ENCODE measurements at places on chromosomes 12 and 14. TPM values are rescaled to one million over a fixed set of nuclear protein-coding genes. Genes with fewer than 3 reads are reported as not detected.

GRCh38 chr12:65532162-65532561 lies 253.7 kb downstream of the MSRB3 start:
- no peaks in the 10 kb centered on the region for H3K36me3 ChIP-seq
- H3K27me3 ChIP-seq: no peaks in the 10 kb centered on the region
- H3K27ac ChIP-seq: no peak overlapping the region
- no peak overlapping the region for H3K4me3 ChIP-seq
- peaks cover under 1% of the 10 kb centered on the region for H3K4me1 ChIP-seq

DNA sequence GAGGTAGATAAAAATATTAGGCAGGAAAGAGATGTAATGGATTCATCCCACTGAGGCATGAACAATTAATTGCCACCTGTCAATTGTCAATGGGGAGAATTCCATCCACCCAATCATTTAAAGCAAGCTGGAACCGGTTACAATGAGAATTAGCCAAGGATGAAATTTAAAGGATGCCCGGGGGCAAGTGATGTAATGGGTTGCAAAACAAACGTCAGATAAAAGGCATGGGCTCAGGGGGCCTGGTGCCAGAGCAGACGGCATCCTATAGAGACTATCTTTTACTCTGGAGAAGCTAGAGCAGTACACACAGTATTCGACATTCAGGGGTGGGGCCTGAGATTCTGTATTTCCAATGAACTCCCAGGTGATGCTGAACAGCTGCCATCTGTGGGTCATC lies 80.5 kb upstream of the ZFP36L1 start:
- H3K4me3 ChIP-seq: no peak overlapping the region
- DNase-seq: no peak
- no peak overlapping the region for H3K27ac ChIP-seq
- H3K36me3 ChIP-seq: peaks cover 70% of the 10 kb centered on the region

DNA sequence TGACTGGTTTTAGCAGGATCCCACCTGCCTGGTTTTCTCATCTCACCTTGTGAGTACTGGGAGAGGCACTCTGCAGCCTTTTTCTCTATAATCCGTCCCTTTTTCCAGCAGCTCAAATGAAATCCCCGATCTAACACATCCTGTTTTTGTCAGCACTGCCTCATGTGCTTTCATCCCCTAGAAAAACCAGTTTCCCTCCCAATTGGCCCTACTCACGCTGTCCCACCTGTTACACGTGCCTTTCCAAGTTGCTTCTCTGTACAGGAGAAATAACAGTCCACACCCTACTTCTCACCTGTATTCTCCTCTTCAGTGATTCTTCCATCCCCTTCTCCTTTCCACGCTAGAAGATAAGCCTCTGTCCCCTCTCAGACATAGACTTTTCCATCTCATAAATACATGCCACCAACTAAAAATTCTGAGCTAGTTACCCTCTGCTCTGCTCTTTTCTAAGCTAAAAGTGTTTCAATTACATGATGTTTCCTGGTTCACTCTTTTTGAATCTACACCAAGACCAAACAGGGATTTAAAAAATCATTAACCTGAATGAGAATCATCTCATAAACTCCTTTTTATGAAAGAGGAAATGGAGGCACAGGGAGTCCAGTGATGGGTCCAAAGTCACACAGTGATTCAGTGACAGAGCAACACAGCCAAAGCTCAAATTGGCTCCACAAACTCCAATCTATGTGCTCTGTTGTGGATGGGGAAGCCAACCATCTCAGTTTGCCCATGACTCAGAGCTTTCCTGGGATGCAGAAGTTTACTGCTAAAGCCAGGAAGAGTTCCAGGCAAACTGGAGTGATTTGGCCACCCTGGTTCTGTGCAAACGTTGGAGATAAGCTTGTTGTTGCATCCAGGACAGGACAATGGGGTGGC lies 240.0 kb upstream of the TMEM132C start:
- H3K27me3 ChIP-seq: peaks cover 3% of the 10 kb centered on the region
- H3K27ac ChIP-seq: no peak overlapping the region
- H3K4me1 ChIP-seq: no peaks in the 10 kb centered on the region
- no peak overlapping the region for H3K4me3 ChIP-seq

DNA sequence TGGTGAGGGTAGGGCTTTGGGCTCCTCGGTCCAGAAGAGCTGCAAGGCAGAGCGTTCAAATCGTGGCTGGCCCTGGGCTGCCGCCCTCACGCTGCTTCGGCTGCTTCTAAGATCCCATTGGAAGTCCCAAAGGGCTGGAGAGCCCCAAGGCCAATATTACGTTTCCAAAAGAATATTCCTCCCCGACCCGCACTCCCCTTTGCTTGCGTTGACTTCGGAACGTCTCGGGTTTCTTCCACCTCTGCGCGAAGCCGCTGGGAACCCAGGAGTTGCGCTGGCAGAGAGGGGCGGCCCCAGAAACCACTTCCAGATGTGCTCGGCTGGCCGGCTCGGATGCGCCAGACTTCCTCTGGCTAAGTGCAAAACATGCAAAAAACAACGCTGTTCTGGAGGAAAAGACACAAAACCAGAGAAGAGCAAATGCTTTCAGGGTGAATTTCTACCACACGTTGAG lies at the start of gene GLT8D2:
GLT8D2 (minus strand) TSS at position 285 of the 454 bp plus-strand sequence. CDS start 30,539 bp downstream, outside the sequence.
- no peaks in the 10 kb centered on the region for H3K36me3 ChIP-seq
- H3K27ac ChIP-seq: peak within 1 kb of the TSS; percentile 37
- H3K27me3 ChIP-seq: peaks cover 7% of the 10 kb centered on the region

CISTR gene
- total RNA-seq: not detected

GRCh38 chr12:100827901-100828520 lies 33.4 kb downstream of the ANO4 start:
- H3K4me3 ChIP-seq: no peak overlapping the region
- no peak for DNase-seq
- H3K27me3 ChIP-seq: no peaks in the 10 kb centered on the region
- H3K27ac ChIP-seq: no peak overlapping the region
- H3K4me1 ChIP-seq: no peaks in the 10 kb centered on the region

- H3K36me3 ChIP-seq: peaks cover 97% of the 10 kb centered on the region
- no peak overlapping the region for H3K4me3 ChIP-seq
- H3K27ac ChIP-seq: no peak overlapping the region
- no peak for DNase-seq
- H3K4me1 ChIP-seq: peaks cover 8% of the 10 kb centered on the region
- no peaks in the 10 kb centered on the region for H3K27me3 ChIP-seq
Observed at GRCh38 chr12:118033323-118033722, 16.8 kb downstream of the RFC5 start.

GRCh38 chr12:15979096-15980092 lies 68.3 kb downstream of the DERA start:
- no peaks in the 10 kb centered on the region for H3K27me3 ChIP-seq
- no peak overlapping the region for H3K4me3 ChIP-seq
- DNase-seq: no peak
- H3K27ac ChIP-seq: peak overlapping the region; percentile 47
- peaks cover 7% of the 10 kb centered on the region for H3K36me3 ChIP-seq
- H3K4me1 ChIP-seq: peaks cover 23% of the 10 kb centered on the region

DNA sequence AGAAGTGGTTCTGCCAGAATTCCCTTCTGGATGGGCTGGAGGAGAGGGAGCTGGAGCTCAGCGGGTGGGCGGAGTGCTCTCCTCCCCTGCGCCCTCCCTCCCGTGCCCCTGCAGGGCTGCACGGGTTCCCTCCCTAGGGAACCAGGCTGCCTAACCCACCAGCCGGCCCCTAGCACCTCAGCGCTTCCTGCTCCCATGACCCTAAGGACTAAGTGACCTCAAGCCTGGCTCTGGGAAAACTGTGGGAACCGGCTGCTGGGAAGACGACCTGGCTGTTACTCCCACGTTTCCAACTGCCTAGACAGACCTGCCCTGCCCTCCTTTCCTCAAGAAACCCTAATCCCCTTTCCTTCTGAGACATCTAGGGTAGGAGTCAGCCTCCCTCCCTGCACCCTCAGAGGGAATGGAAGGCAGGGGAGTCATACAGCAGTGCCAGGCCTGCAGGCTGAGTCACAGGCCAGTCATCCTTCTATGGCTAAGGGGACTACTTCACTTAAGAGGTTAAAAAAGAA lies 31.5 kb downstream of the SLC6A12 start:
- peaks cover 6% of the 10 kb centered on the region for H3K4me1 ChIP-seq
- no peak for DNase-seq
- H3K36me3 ChIP-seq: no peaks in the 10 kb centered on the region
- H3K27ac ChIP-seq: no peak overlapping the region
- H3K4me3 ChIP-seq: no peak overlapping the region
- no peaks in the 10 kb centered on the region for H3K27me3 ChIP-seq

RPS6KA5 gene
- 8.0 TPM for total RNA-seq

ADAMTS20 gene
- not detected for total RNA-seq

CIDEB gene
- total RNA-seq: 18.8 TPM

DNA sequence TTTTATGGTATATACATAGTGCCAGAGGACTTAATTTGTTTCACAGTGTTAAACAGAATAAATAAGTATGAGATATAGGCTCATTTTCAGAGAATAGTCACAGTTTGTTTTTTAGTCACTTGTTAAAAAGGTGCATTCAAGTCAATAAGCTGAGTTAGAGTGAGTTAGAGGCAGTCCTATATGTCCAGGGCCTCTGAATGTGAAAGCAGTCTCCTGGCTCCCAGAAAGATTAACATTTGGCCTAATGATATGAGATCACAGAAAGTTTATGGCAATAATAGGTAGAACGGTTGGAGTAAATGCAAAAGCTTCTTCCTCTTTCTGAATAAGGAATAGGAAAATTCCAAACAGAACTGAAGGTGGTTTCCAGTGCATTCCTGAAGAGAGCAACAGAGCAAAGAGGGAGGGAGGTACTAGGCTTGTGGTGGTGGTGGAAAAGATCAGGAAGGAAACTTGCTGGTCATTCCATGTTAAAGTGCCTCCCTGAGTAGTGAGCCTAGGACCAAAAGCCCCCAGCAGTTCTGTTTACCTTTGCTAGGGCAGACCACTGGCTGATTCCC lies 54.4 kb downstream of the SLC38A4 start:
- no peak overlapping the region for H3K27ac ChIP-seq
- H3K27me3 ChIP-seq: no peaks in the 10 kb centered on the region
- DNase-seq: no peak
- no peak overlapping the region for H3K4me3 ChIP-seq

LRRC10 gene
- total RNA-seq: not detected

DNA sequence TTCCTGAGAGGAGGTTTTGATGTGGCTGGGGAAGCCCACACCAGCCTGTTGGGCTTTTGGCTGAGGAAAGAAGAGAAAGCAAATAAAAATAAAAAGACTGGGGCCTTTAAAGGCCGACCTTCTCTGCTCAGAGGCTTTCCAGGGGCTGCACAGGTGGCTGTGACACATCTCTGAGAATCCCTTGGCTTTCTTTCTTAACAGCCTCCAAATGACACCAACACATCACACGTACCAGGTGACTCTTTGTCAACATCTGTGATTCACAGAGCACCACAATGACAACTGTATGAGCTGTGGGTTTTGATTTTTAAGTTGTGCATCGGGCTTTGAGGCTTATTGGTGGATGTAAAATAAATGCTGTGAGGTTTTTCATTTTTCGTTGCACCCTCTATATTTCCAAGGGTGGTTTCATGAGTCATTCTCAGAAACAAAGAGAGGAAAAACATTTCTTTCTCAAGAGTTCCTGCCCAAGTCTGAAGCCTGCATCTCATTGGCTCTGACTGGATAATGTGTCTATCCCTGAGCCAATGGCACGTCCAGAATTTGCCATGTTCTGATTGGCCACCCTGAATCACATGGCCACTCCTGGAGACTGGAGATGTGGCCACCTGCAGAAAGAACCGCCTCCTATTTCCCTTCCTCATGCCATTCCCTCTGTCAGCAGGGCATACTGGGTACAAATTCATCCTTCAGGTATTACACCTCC lies 349.0 kb downstream of the GLT1D1 start:
- no peak overlapping the region for H3K27ac ChIP-seq
- H3K4me1 ChIP-seq: no peaks in the 10 kb centered on the region
- no peaks in the 10 kb centered on the region for H3K27me3 ChIP-seq
- no peak for DNase-seq
- H3K36me3 ChIP-seq: no peaks in the 10 kb centered on the region
- no peak overlapping the region for H3K4me3 ChIP-seq

- no peaks in the 10 kb centered on the region for H3K36me3 ChIP-seq
- H3K27ac ChIP-seq: no peak overlapping the region
- H3K4me3 ChIP-seq: no peak overlapping the region
- DNase-seq: no peak
- H3K27me3 ChIP-seq: no peaks in the 10 kb centered on the region
- no peaks in the 10 kb centered on the region for H3K4me1 ChIP-seq
Observed at GRCh38 chr12:47123730-47124129, 44.0 kb upstream of the AMIGO2 start.

GRCh38 chr12:12357719-12358461 lies 1.0 kb downstream of the BORCS5 start:
- peak overlapping the region; percentile 97 for H3K27ac ChIP-seq
- peaks cover 11% of the 10 kb centered on the region for H3K4me1 ChIP-seq
- DNase-seq: no peak
- no peaks in the 10 kb centered on the region for H3K27me3 ChIP-seq
- peak overlapping the region; percentile 75 for H3K4me3 ChIP-seq
- peaks cover 1% of the 10 kb centered on the region for H3K36me3 ChIP-seq

GRCh38 chr12:63037746-63038712 lies 103.1 kb upstream of the PPM1H start:
- H3K4me3 ChIP-seq: no peak overlapping the region
- H3K27me3 ChIP-seq: no peaks in the 10 kb centered on the region
- no peaks in the 10 kb centered on the region for H3K36me3 ChIP-seq
- no peak for DNase-seq

GRCh38 chr14:70643967-70644366 lies 2.3 kb downstream of the TTC9 start:
- peaks cover 24% of the 10 kb centered on the region for H3K4me1 ChIP-seq
- peaks cover 6% of the 10 kb centered on the region for H3K27me3 ChIP-seq
- no peak for DNase-seq

NR2C1 gene
- total RNA-seq: 37.0 TPM

DNA sequence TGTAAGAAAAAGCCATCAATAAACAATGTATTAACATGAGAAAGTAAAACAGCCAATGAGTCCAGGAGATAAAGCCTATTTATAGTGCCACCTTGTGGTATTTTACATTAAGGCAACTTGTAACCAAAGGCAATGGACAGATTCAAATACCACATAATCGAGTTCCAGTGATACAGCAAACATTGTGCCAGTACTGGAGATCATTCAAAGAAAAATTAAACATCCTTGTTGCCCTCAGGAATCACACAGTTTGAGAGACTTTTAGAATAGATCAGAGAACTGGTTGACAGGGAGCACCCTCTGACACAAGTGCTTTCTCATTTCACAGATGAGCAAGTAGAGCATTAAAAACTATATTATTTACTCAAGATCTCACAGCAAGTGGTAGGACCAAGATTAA lies 98.1 kb downstream of the DDHD1 start:
- peaks cover 17% of the 10 kb centered on the region for H3K36me3 ChIP-seq
- DNase-seq: no peak
- H3K27ac ChIP-seq: no peak overlapping the region
- H3K4me1 ChIP-seq: no peaks in the 10 kb centered on the region

Data from upper lobe of right lung (tissue), 1 donor.